Tibial nerve (tissue), 4 donors: ENCODE measurements at places on chromosomes 2 and 18. TPM values are rescaled to one million over a fixed set of nuclear protein-coding genes. Genes with fewer than 3 reads are reported as not detected.

Gene CCDC150
- total RNA-seq: 1.8 TPM

Gene HNMT
- total RNA-seq: 41.2 TPM

Gene PCARE
- total RNA-seq: 0.20 TPM

Gene KLHL14
- total RNA-seq: 0.59 TPM

Gene HOXD12
- total RNA-seq: not detected

Gene CNDP1
- not detected for total RNA-seq

DNA sequence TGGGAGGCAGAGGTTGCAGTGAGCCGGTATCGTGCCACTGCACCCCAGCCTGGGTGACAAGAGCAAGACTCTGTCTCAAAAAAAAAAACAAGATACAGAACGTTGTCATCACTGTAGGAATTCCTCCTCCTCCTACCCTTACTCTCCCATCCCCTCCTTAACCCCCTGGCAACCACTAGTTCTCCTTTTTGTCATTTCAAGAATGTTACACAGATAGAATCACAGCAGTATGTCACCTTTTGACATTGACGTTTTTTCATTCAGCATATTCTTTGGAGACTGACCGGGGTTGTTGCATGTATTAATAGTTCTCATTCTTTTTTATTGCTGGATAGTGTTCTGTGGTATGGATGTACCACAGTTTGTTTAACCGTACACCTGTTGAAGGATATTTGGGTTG, 32.4 kb downstream of the TTLL4 start:
- H3K27ac ChIP-seq: no peak overlapping the region
- no peak overlapping the region for H3K4me3 ChIP-seq
- H3K4me1 ChIP-seq: peaks cover 51% of the 10 kb centered on the region
- no peaks in the 10 kb centered on the region for H3K27me3 ChIP-seq

DNA sequence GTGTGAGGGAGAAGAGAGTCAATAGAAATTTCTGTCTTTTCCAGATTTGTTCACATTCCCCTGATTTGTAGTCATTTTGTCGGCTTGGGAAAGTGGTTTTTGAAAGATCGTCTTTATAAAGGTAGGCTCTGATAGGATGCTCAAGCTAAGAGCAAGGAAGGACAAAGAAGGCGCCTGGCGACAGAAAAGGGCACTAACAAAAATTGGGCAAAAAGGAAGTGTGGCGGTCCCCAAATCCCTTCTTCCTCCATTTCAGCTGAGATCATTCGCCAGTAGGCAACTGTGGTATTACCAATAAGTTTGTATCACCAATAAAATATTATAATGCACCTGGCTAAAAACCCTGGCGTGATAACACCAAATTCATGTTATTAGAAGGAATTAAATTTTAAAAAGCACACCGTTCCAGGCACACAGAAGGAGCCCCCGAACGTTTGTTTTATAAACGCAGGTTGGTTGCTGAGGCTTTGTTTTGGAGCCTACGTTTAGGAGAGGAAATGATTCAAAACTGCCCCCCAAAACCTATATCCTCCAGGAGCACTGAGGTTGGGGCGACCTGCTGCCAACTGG, 756 bp upstream of the PTPN4 start:
- DNase-seq: no peak
- no peaks in the 10 kb centered on the region for H3K36me3 ChIP-seq
- H3K27me3 ChIP-seq: no peaks in the 10 kb centered on the region
- H3K4me1 ChIP-seq: peaks cover 35% of the 10 kb centered on the region
- H3K27ac ChIP-seq: peak overlapping the region; percentile 94

- H3K27me3 ChIP-seq: no peaks in the 10 kb centered on the region
- DNase-seq: no peak
- no peaks in the 10 kb centered on the region for H3K36me3 ChIP-seq
- no peaks in the 10 kb centered on the region for H3K4me1 ChIP-seq
Observed at GRCh38 chr2:164655750-164656149, 34.5 kb upstream of the GRB14 start.

DNA sequence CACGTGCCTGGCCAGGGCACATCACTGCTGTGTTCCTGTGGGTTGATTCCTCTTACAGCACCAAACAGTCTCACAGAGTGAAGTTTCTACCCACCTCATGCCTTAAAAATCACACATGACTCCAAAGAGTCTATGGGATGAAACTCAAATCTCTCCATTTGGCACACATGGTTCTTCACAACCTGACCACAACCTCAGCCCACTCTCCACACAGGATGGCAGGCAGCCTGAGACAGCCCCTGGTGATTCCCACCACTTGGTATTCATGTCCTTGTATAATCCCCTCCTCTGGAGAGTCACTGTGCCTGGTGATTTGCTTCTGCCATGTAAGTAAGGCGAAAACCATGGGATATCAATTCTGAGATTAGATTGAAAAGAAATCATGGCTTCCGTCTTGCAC, 46.2 kb downstream of the LBH start:
- no peaks in the 10 kb centered on the region for H3K27me3 ChIP-seq
- no peak overlapping the region for H3K4me3 ChIP-seq
- H3K4me1 ChIP-seq: no peaks in the 10 kb centered on the region
- no peaks in the 10 kb centered on the region for H3K36me3 ChIP-seq
- DNase-seq: no peak
- H3K27ac ChIP-seq: no peak overlapping the region

- no peaks in the 10 kb centered on the region for H3K36me3 ChIP-seq
- no peak overlapping the region for H3K4me3 ChIP-seq
- no peak for DNase-seq
- H3K4me1 ChIP-seq: no peaks in the 10 kb centered on the region
- H3K27ac ChIP-seq: no peak overlapping the region
Observed at GRCh38 chr18:68466672-68467071, 248.2 kb downstream of the TMX3 start.
